ENCODE measurements at places on chromosomes 12 and 14.

- DNase-seq, result no peak
Measured at GRCh38 chr12:127459687-127460086, 807.3 kb upstream of the TMEM132C start.

GRCh38 chr12:117452112-117452511 lies 90.7 kb upstream of the NOS1 start:
- no peak for DNase-seq

GRCh38 chr12:60494244-60494643 lies 898.4 kb downstream of the SLC16A7 start:
- DNase-seq, result no peak

GRCh38 chr14:102633906-102634595 lies 41.6 kb downstream of the RCOR1 start:
- DNase-seq, result no peak

DNA sequence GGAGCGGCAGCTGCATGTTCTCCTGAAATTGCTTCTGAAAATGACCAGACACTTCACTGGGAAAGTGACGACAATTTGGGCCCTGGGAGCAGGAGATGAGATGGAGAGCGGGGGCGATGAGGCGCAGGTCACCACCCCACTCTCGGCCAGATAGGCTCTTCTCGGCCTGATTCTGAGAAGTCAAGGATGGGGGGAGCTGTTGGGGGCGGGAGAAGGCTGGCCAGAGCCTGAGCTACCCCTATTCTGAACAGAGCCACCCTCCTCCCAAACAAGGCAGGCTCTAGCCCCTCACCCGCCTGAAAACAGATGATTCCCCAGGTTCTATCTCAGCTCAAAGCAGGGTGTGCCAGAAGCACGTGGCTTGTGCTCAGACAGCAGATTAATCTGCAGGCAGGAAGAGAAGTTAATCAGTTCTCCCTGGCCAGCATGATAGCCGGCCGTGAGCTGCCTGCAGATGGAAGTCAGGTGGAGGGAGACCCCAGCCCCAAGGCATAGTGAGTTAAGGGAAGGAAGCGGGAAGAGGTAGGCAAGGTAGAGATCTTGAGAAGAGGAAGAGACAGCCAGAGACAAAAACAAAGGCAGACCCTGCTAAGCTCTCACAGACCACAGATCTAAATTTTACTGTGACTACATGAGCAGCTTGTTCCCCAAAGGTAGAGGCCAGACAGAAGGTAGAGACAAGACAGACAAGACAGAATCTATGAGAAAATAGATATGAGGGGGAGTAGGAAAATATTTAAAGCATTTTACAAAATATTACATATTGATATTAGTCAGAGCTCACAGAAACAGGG lies 10.9 kb upstream of the TAC3 start:
- no peak for DNase-seq

DNA sequence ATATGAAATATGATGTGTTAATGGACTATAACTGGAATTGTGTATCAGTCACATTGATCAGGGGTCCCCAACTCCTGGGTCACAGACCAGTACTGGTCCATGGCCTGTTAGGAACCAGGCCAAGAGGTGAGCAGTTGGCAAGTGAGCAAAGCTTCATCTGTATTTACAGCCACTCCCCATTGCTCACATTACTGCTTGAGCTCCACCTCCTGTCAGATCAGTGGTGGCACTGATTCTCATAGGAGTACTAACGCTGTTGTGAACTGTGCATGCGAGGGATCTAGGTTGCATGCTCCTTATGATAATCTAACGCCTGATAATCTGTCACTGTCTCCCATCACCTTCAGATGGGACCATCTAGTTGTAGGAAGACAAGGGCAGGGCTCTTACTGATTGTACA lies 72.3 kb downstream of the CDK17 start:
- DNase-seq, result no peak

- DNase-seq, result no peak
Measured at GRCh38 chr12:49894751-49895148, 8.9 kb downstream of the FAIM2 start.

- no peak for DNase-seq
Measured at GRCh38 chr14:69117020-69117767, 35.7 kb downstream of the DCAF5 start.

Data from stimulated activated naive CD4-positive, alpha-beta T cell treated with Interleukin-2 at 50 U/mL for 16 hours (primary cell).